ENCODE measurements at places on chromosomes 5 and 9.

DNA sequence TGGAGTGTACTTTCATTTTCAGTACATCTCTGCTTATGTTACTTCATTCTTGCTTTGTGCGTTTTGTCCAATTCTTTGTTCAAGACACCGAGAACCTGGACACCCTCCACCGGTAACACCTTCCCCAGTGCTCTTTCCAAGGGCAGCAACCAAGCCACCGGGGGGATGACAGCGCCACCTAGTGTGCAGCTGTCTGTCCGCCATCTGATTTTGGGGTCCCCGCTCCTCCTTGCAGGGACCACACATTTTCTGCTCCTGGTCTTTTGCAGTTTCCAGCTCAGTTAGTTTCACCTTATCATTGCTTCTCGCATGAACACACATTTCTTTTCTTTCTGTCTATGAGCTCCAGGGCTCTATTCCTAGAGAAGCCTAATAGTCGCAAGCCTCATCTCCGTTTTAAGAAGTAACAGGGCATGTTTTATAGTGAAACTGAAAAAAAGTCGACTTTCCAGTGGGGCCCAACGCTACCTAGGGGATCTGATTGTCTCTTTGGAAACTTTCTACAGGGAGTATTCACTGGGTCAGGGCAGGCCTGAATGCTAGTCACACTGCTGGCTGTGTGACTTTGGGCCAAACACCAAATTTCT lies 152.1 kb downstream of the FSTL4 start:
- DNase-seq, result peak; percentile 29

- no peak for DNase-seq
These were observed 60.6 kb upstream of the EMB start for GRCh38 chr5:50501491-50502228.

GRCh38 chr9:33081128-33081851 lies 4.8 kb upstream of the SMU1 start:
- peak; percentile 79 for DNase-seq

DNA sequence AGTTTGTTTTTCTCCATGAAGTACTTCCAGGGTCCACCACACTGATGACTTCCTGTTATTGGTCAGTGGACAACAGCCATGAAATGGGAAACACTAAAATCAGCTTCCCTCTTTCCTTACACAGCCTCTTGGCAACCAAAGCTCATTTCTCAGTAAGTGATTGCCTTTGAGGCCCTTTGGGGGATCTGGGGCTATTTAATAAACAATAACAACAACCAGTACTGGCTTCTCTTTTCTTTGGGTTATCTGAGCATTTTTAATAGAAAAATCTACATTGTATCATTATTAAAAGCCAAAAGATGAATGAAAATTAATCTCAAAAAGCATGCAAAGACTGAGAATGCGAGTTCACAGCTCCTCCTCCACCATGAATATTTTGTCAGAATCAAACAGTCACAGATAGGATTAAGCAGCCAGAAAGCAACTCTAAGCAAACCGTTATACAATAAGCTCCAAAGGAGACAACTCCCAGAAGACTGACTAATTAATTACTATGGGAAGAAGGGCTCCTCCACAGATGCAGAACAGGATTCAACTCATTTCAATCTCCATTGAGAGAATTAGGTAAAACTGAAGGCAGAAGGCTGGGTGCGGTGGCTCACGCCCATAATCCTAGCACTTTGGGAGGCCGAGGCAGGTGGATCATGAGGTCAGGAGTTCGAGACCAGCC lies 68.3 kb downstream of the SERINC5 start:
- DNase-seq, result no peak

GRCh38 chr9:79637177-79637925 lies 65.6 kb downstream of the TLE4 start:
- DNase-seq, result no peak

- DNase-seq, result no peak
These were observed 45.9 kb downstream of the BARX1 start for GRCh38 chr9:93909242-93909616.

DNA sequence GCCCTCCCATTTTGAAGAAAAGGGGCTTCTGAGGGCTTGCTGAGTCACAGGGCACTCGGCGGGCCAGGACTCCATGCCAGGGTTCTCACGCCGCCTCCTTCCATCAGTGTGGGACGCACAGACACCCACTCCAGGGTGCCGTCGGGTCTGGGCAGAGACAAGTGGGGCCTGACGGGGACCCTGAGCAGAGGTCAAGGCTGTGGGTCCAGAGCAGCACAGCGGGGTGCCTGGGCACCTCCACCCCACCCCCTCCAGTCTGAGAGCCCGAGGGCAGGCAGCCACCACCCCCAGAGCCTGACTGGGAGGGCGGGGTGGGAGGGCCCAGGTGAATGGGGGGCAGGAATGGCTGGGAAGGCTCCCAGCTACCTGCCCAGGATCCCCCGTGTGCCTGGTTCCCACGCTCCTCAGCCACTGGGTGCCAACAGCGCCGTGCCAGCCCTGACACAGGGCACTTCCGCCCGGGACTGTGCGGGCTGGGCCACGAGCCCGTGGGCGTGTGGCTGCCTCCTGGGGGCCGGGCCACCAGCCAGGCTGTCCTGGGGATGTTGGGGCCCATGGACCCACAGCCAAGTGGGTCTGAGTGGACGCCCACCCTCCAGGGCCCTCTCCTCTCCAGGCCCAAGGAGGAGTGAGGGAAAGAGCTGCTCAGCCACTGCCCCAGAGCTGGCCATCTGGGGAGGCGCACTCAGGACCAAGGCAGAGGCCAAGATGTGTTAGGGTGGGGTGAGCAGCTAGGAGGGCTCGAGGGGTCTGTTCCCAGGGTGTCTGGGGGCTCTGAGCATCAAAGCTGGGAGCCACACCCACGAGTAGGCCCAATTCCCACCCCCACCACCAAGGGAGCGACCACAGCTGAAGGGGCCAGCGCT lies 10.1 kb upstream of the NRARP start:
- no peak for DNase-seq

DNA sequence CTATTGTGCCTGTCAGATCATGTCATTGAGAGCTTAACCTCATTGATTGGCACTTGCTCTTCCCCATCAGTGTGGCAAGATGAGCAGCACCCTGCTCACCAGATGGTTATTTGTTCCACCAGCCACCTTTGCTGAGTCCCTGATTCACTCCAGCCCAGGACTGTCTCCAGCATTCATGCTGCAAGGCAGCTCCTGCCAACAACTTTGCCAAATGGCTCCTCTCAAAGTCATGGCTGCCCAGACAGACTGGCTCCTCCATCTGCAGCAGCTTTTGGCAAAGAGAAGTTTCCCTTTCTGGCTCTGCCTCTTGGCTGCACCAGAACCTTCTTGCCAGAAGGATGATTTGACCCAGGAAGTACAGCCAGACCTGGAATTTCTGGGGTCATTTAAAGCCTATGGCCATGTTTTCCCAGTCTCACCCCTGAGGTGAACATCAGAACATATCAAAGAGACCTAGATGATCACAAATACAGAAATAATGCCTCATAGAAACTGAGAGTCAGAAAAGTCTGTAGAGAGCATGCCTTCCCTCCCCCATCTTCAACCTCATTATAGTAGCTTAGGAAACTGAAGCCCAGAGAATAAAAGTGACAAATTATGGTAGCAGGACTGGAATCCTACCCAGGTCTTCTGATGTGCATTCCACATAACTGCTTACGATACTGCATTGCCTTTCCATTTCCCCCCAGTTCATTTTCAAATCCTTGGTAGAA lies 10.4 kb downstream of the PPP2R2B start:
- no peak for DNase-seq

GRCh38 chr9:87950765-87951488 lies 23.4 kb downstream of the CDK20 start:
- no peak for DNase-seq

GRCh38 chr5:144206141-144206540 lies 35.5 kb downstream of the KCTD16 start:
- no peak for DNase-seq

DNA sequence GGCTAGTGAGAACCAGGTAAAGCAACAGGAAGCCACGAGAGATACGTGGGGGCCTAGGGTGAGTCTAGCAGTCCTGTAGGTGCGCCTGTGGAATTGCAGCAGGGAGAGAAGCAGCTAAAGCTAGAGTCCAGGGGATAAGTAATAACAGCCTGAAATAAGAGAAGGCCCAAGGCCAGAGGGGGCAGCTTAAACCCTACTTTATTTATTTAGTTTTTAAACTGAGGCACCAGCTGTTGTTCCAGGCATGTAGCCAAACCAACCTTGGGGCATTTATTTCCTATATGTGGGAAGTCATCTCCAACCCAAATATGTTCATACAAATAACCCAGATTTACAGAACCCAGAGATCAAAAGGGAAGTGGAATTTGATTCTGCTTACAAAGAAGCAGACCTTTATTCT lies 93.5 kb downstream of the GLDC start:
- peak; percentile 83 for DNase-seq

DNA sequence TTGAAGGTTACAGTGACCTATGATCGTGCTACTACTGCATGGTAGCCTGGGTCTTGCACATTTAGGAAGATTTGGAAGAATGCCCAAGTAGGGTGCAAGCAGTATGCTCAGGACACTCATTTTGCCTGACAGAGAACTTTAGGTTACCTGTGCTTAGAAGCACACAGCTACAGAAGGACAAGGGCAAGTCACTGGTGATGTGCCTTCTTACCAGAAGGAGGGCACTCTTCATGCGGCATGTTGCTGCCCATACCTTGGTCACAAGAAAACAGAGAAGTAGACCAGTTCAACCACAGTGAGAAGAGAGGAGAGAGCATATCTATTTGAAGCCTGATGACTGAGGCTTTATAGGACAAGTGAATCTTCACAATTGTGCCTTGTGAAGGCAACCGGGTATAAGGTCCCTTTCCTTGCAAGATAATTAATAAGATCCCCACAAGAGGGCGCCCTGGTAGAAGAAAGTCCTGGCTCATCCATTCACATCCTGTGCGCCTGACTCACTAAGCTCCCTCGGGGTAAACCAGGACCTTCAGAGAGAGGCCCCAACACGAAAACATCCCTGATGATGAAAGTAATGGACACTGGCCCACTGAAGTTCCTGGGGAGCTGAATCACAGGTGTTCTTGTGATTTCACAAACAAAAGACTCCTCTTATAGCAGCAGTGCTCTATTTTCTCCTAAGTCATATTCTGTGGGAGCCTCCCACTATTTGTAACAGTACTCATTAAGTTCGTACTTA lies 38.1 kb upstream of the STARD4 start:
- peak; percentile 74 for DNase-seq

DNA sequence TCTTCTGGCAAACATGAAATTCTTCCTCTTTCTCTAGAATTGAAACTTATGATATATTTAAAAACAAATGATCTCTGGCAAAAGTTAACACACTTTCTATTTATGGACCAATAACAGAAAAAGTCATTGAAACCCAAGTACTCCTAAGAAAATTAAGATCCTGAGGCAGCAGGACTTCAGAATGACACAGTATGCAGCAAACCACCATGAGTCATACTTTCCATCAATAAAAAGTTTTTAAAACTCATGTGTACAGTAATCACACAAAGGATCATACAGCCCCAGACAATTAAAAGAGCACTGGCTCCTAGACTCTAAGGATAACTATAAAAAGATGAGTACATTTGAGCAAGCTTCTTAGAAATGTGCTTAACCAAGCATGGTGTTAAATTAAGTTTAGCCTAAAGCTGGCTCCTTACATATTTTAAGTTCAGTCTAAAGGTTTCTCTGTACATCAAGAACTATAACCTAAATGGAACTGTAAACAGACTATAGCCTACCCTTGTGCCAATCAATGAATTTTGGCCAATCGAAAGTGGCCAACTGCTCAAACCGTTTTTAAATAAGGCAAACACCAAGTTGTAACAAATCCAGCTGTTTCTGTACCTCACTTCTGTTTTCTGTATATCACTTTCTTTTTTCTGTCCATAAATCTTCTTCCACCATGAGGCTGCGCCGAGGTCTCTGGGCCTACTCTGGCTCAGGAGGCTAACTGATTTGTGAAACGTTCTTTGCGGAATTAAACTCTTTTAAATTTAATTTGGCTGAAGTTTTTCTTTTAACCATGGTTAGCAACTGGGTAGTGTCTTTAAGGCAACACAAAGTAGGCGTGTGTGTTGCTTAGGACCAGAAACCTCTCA lies 232.1 kb upstream of the PIK3R1 start:
- DNase-seq, result no peak

GRCh38 chr5:158086856-158087255 lies 227.9 kb upstream of the CLINT1 start:
- DNase-seq, result no peak

- no peak for DNase-seq
These were observed 152.7 kb downstream of the SLIT3 start for GRCh38 chr5:169148138-169148740.

DNA sequence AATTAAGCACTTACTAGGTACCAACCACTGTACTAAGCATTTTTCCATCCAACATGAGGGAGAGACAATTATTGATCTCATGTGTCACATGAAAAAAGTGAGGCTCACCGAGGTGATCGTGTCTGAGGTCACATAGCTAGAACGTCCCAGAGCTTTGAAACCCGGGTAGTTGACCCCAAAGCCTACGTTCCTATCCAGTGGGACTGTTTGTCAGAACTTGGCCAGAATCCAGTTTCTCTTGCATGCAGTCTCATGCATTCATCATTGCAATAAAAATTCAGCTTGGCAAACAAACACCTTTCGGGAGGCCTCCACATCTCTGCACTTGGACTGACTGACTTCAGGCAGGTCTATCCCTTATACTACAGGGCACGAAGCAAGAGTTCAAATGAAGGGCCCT lies 23.4 kb upstream of the FAT2 start:
- DNase-seq, result no peak

- DNase-seq, result peak; percentile 48
These were observed 17.0 kb downstream of the BTF3 start for GRCh38 chr5:73515232-73515631.

DNA sequence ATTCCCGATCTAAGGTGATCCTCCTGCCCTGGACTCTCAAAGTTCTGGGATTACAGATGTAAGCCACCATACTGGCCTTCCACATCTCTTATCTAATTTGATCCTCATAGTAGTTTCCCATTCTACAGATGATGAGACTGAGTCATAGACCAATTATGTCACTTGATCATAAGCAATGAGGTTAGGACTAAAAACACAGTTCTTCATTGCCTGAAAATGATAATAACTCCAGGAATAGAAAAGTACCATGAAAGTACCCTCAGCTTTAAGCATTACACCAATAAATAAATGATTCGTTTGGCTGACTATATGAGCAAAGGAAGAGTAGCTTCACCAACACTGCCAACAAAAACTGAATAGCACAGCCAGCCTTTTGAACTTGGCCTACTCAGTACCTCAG lies 389.5 kb downstream of the ACTL7B start:
- DNase-seq, result no peak

- DNase-seq, result no peak
These were observed 20.1 kb downstream of the NFIB start for GRCh38 chr9:14293801-14294200.

DNA sequence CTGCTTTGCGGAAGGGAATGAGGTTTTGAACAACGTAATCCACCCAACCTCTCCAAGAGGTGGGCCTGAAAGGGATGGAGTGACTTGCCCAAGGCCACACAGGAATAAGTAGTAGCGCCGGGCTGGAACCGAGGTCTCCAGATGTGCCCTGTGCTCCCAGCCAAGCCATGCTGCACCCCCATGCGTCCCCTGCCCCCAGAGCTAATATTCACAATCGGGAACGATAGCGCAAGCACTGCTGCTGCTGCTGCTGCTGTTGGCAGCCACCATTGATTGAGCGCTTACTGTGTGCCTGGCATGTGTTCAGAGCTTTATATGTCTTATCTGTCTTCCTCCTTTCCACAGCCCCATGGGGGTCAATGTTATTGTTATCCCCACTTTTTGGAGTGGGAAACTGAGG lies 43.9 kb downstream of the AMBP start:
- no peak for DNase-seq
